Tongue (tissue), 3 donors: ENCODE measurements at places on chromosomes 16 and 17. TPM values are rescaled to one million over a fixed set of nuclear protein-coding genes. Genes with fewer than 3 reads are reported as not detected.

DNA sequence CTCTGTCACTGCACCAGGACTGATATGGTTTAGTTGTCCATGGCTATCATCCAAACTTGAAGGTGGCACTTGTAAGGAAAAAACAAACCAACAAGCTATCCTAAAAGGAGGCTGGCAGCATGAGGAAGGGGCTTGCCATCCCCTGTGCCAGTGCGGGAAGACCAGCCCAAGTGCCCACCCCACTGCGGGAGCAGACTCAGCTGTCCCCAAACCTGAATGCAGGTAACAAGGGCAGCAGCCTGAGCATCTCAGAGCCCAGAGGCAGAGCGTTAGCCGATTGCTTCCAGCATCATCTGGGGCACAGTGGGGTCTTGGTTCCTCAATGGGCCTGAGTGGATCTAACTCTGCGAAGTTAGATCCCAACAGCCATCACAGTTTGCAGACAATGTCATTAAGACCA lies 29.2 kb upstream of the C16orf78 start:
- no peak for DNase-seq

DNA sequence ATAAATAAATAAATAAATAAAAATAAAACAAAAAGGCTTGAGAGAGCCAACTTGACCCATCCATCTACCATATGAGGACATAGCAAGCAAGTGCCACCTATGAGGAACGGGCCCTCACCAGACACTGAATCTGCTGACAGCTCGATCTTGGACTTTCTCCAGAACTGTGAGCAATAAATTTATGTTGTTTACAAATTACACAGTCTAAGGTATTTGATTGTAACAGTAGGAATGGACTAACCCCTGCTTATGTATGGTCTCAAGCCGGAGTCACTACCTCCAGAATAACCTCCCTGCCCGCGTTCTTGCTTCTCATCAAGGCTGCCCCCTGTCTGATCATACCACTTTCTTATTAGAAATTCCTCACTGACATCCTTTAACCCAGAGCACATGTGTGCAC lies 9.9 kb downstream of the SLC5A11 start:
- DNase-seq, result no peak

GRCh38 chr16:50942143-50942542 lies 200.3 kb downstream of the CYLD start:
- DNase-seq, result no peak

GRCh38 chr17:74758848-74759168 lies 10.4 kb downstream of the NHERF1 start:
- peak; percentile 77 for DNase-seq

DNA sequence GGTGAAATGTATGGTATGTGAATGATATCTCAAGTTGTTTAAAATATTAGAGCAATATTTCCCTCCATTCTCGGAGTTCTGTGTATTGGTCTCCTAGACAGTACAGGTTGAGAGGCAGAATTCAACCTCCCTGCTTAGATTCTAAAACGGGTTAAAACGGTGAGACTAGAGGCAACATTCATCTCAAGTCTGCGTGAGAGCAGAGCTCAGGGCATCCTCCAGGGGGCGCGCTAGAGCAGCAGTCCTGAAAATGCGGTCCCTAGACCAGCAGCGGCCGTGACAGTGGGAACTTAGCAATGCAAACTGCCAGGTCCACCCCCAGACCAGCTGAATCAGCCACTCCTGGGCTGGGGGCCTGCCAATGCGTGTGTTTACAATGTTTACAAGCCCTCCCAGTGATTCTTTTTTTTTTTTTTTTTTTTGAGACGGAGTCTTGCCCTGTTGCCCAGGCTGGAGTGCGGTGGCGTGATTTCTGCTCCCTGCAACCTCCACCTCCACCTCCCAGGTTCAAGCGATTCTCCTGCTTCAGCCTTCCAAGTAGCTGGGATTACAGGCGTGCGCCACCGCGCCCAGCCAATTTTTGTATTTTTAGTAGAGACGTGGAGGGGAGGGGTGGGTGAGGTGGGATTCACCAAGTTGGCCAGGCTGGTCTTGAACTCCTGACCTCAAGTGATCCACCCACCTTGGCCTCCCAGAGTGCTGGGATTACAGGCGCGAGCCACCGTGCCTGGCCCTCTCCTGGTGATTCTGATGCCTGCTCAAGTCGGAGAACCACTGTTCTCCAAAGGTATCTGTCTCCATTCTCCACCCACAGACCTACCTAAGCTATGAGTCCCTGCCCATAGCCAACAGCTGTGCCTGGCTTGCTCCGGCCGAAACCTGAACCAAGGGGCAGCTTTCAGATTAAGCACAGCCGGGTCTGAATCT lies 24.2 kb downstream of the KLHL36 start:
- peak; percentile 75 for DNase-seq

- DNase-seq, result peak; percentile 93
These were observed 16.6 kb downstream of the COPRS start for GRCh38 chr17:31842195-31843069.

DNA sequence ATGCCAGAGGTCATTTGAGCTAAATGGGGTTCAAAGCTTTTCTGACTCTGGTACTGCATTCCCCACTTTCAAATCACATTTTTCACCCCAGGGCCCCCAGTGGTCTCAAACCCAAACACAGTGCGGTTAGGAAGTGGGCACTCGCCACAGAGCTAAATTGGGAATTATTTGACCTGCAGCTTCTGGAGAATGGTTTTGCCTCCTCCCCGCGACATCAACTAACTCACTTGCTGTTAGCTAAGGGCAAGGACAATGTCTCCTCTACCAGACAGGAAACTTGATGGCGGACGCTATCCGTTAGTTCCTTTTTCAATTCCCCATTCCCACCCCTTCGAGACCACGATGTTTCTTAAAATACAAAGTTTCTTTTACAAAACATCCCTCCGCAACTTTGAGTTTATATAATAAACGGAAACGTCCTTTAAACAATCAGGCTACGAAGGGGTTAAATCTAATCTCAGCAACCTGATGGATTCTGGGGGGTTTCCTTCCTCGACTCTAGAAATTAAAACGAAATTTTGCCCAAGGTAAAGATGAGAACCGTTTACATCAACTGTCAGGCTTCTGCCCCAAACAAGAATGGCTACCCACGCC lies 500 bp upstream of the KAT7 start:
- DNase-seq, result no peak

GRCh38 chr17:5951912-5952311 lies 118.3 kb upstream of the WSCD1 start:
- DNase-seq, result no peak

DNA sequence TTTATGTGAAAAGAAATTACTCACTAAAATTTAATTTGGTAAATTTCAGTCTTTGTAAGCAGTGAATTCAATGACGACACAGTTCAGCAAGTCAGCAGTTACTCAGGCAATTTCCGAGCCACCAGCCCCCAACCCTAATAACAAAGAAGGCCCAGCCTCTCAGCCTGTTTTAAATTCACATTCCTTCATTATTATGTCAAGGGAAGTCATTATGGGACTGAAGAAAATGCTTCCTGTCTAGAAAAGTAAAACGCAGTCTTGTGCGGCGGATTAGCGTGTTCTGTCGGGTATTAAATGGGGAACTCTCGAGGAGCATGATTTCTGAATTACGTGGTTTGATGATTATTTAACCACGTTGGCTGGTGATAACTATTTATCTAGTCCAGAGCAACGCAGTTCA lies 177.6 kb downstream of the AIPL1 start:
- DNase-seq, result peak; percentile 23

- peak; percentile 72 for DNase-seq
These were observed 64.5 kb upstream of the CIBAR2 start for GRCh38 chr16:85176541-85177447.

DNA sequence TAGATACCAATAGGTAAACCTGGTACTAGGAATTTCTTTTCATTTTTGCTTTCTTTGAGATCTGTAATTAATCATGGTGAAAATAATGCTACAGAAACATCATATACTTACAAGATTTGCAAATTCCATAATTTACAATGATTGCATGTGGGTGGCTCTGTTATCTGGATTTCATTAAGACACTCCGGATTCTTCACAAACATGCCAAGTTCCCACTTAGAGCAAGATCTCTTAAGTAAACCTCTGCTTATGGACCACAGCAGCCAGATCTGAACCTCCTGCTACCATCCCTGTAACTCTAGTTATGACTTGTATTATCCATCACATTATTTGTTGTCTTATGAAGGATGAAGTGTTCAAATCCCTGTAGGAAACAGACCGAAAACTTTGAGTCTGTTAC lies 424.7 kb downstream of the CDH13 start:
- no peak for DNase-seq

GRCh38 chr16:15523939-15524338 lies 89.6 kb downstream of the BMERB1 start:
- peak; percentile 18 for DNase-seq

GRCh38 chr17:47697906-47698711 lies 4.1 kb downstream of the TBKBP1 start:
- no peak for DNase-seq

- DNase-seq, result no peak
These were observed 31.9 kb downstream of the NMT1 start for GRCh38 chr17:45092911-45093430.

- no peak for DNase-seq
These were observed 216.6 kb upstream of the KCNJ16 start for GRCh38 chr17:69858460-69858859.

DNA sequence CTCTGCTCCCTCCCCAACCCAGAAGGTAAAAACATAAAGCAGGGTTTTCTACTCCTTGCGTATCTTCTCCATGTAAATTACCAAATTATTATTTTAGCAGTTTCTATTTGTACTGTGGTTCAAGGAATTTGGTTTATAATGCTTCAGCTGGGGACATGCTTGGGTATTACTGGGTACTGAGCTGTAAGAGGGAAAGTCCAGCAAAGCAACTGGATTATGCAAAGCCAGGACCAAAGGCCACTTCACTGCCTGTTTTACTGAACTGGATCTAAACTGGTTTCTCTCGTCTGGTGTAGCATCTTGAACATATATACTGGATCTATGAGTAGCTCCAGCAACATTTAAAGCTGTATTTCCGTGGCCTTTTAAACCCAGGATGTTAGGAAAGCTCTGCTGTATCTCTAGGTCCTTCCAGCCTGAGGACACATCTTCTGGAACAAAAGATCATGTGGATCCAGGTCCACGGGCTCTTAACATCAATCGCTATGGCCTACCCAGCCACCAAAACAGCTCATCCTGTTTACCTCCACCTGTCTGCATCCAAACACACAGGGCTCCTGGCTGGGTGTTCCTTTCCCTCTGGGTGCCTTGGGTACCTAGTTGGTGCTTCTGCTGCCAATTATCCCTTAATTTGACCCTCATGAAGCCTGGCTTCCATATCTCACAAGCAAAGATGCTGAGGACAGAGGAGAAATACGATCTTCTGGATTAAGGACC lies 7.2 kb downstream of the PMP22 start:
- no peak for DNase-seq

DNA sequence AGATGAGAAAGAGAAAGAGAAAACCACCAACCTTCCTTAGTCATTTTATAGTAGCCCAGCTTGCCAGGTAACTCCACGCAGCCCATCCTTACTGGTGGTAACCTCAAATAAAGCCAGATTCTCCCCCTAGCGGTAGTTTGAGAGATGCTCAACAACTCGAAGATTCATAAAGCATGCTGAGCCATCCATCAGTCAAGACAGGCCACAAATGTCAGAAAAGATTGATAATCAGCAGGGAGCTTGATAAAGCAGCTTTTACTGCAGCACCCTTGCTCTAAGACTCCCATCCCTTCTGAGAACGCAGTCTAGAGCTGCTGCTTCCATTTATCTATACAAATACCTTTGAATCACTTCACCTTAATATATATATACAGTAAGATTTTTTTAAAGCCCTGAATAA lies 451.5 kb upstream of the HSBP1 start:
- DNase-seq, result peak; percentile 79

DNA sequence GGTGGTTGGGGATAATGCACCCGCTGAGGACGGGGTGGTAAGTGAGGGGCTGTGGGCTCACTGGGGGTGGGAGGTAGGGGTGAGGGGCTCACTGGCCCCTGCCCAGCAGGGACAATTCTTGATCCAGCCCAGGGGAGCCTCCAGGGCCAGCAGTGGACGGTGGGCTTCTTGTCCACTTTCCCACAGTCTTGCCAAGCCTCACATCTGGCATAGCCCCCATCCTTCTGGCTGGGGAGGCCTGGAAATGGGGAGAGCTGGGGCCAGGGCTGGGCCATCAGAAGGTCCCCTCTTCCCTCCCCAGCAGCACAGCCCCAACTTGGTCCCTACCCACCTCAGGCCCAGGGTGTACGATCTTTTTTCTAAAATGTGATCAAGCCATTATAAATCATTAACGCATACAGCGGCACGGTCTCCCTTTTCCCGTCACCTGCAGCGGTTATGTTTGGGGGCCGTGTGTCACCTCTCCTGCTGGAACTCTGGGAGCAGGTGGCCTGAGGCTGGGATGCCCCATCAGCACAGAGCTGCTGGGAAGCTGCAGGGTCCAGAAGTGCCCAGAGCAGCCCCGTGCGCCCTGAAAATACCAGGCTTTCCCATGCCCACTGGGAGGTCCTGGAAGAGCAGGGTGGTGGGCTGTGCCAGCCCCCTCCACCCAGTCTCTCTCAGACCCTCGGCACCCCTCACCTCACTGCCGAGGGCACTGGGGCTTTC lies 7.2 kb upstream of the SETD6 start:
- DNase-seq, result no peak

DNA sequence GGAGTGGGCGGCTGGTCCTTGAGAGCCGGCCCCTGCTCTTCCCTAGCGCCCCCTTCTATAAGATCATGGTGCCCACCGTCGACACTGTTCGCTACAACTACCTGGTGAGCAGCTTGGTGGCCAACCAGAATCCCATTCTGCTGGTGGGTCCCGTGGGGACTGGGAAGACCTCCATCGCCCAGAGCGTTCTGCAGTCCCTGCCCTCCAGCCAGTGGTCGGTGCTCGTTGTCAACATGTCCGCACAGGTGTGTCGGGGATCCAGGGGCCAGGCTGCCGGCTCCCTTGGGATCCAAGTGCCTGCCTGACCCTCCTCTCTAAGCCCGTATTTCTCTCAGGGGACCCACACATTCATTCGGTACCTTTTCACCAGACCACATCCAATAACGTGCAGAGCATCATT lies 41.4 kb upstream of the KDM6B start:
- DNase-seq, result no peak

KRT31 gene
- total RNA-seq, result 6.1 TPM

OR1A1 gene
- total RNA-seq, result not detected

EFCAB5 gene
- 0.41 TPM for total RNA-seq

LGALS9C gene
- total RNA-seq, result 5.6 TPM

PRSS33 gene
- 2.9 TPM for total RNA-seq

CCDC78 gene
- total RNA-seq, result 1.4 TPM

WNT9B gene
- not detected for total RNA-seq

SCARF1 gene
- total RNA-seq, result 17.1 TPM

PRKCA gene
- 8.0 TPM for total RNA-seq

CCDC40 gene
- total RNA-seq, result 4.5 TPM

QPRT gene
- 24.9 TPM for total RNA-seq

ABCA10 gene
- total RNA-seq, result 33.5 TPM

ASIC2 gene
- total RNA-seq, result 0.10 TPM
